ENCODE measurements at places on chromosomes 1 and 21.

GRCh38 chr1:229892515-229893117 is 174.4 kb upstream of the GALNT2 start:
- no peak for DNase-seq

DNA sequence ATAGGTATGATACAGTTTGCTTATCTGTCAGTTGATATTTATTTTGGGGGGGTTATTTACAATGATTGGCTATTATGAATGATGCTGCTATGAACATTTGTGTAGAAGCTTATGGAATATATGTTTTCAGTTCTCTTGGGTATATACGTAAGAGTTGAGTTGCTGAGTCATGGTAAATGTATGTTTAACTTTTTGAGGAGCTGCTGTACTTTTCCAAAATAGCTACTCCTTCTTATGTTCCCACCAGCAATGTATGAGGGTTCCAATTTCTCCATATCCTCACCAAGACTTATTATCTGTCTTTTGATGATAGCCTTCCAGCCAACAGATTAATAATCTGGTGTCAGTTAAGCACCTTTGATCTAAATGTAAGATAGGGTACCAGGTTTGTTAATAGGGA is 11.9 kb downstream of the SOAT1 start:
- no peak for DNase-seq

DNA sequence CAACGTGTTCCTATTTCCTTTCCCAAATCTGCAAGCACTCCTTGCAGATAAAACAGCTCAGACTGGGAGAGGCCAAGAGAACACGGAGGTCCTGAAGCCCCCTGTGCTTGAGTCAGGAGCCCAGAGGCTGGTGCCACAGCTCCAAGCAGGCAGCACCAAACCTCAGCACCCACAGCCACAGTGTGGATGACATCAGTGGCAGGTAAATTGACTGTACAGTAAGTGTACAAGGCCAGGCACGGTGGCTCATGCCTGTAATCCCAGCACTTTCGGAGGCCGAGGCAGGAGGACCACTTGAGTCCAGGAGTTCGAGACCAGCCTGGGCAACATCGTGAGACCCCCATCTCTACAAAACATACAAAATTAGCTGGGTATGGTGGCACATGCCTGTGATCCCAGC is 1.9 kb upstream of the COL6A1 start:
- DNase-seq: no peak

GRCh38 chr1:31383967-31384366 is 11.1 kb upstream of the FABP3 start:
- DNase-seq: no peak

DNA sequence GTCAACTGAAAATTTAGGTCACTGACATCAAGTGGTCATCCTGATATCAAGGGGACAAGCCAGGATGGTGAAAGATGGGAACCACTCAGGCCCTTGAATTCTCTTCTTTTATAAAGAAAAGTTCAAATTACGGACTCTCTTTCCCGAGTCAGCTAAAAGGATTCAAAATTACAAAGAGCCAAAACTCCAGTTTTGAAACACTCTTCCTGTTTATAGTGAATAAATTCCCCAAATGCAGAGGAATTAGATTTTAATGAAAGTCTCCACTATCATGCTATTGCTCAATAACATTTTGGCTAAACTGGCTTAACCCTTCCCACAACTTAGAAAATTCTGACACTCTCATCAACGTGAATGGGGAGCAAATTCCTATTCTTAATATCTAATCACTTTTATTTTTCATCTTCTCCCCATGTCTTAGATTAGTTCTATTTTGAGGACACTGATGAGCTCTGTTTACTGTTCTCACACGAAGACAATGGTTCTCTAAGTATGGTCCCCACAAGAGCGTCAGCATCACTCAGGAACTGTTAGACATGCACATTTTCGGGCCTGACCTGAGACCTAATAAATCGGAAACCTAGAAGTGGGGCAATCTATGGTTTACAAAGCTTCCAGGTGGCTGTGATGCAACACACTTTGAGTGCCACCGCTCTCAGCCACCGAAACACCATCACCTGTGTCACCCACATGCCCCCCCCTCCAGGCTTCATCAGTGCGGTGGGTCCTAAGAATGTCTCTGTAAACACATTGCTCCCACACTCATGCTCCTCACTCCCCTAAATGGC is 64.4 kb upstream of the TIAM1 start:
- DNase-seq: no peak

DNA sequence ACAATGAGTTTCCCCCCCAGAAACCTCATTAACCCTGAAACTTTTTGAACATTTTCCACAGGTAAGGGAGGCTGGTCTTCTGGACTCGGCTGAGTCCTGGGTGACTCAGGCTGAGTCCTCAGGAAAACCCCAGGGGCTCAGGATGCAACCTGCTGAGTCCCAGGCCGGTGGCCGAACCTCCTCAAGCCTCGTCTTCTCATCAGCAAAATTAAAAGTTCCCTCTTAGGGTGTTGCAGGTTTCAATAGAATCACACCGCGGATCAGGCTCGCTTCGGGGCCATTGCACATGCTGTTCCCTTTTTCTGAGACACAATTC is 35.0 kb upstream of the GRHL3 start:
- no peak for DNase-seq
